Adipocyte (in vitro differentiated cells): ENCODE measurements at places on chromosomes 2 and 18.
A peak's percentile ranks its signal among the peaks of the same experiment; 100 is the strongest.

DNA sequence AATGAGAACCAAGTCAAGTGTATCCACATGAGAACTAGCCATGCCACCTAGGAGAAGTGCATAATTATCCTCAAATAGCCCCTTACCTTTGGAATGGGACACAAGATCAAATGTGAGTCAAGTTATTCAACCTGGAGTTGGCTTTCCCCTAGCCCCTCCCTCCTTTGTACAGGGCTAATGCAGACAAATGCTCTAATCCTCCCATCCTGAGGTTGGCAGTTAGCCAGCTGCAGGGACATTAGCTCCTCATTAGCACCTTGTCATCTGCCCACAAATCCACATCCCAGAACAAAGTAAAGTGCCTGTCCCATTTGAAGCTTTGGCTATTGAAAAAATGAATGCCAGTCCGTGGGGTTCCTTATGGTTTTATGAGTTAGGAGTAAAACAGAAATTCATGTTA lies 294.1 kb upstream of the FANCL start:
- DNase-seq: no peak

- DNase-seq: no peak
Measured at GRCh38 chr2:46202987-46203386, 94.2 kb upstream of the EPAS1 start.

DNA sequence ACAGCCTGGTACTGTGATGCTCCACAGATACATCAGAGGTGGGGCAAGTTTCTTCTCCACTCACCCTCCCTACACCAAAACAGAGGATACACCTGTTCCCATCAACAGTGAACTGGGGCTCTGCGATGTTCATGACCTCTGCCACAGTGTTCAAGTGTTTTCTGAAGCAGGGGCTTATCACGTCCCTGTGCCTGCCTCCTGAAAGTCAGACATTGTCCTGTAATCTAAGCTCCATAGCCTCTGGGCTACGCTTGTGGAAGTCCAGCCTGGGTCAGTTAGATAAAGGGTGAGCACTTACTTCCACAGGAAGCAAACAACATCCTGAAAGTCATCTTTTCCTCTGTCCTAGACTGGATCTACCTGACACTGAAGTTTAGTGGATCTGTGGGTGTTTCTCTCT lies 20.2 kb upstream of the MRO start:
- no peak for DNase-seq

GRCh38 chr2:203583701-203584100 lies 48.6 kb upstream of the RAPH1 start:
- no peak for DNase-seq

DNA sequence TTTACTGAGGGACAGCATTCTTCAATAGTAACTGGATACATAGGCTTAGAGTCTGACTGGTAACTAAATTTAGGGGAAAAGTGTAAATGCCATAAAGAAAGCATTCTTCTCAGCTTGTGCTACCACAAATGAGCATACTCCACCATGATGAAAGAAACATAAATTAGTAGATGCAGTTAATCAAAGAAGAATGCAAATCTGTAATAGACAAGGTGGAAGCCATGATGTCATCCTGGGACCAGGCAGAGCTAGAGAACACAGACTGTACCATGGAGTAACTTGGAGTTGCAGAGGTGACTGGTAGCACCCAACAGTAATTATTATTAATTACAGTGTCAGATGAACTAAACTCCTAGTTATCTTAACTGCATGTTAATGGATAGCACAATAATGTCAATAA lies 51.7 kb downstream of the RBKS start:
- no peak for DNase-seq

DNA sequence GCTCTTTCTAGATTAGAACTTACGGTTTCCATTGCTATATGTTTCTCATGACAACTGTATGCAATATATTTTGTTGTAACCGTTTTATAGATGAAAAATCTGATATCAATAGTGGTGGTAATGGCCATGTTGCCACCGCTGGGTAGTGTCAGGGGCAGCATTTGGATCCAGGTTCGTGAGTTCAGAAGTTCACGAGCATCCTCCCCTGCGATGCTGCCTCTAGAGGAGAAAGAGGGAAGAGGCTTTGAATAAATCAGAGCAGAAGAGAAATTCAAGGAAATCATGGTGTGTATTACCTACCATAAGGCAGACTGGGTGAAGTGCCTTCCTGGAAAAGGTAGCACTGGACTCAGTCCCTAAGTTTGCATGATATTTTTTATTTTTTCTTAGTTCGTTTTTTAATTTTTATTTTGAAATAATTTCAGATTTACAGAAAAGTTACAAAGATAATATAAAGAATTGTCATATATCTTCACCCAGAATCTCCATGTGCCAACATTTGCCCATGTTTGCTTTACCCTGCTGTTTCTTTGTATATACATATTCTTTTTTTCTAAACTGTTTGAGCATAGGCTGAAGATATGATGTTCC lies 3.3 kb upstream of the ZBTB7C start:
- peak; percentile 68 for DNase-seq

DNA sequence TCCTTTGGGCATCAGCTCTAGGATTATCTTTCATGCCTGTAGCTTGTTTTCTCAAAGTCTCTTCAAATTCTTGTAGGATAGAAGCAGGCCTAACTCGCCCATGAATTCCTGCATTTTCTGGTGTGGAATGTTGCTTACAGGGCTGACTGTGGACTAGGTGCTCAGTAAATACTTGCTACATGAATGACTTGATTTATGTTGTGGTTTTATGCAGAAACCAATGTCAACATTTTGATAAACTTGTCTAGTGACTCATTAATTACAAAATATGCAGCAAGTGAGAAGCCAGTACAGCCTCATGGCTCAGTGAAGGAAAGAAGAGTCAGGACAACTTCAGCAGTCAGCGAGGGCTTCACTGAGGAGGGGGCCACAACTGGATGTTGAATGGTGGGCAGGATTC lies 110.6 kb upstream of the SIX2 start:
- DNase-seq: peak; percentile 52

DNA sequence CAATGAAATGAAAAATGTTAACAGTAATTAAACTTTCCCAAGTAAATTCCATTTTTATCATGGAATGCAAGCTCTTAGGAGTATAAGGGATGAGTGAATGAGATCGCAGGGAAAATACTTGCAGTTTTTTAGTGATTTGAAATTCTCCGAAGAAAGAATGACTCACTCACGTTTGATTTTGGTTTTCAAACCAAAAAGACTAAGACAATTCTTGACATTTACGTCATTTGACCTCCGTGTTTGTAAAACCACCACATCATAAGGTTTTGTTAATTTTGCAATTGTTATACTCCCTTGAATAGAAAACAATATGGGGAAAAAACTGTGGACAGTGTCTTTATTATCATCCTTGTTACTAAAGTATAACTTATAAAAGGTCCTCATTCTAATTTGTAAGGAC lies 29.4 kb downstream of the COL4A4 start:
- DNase-seq: no peak

- DNase-seq: no peak
Measured at GRCh38 chr2:227413371-227413770, 25.6 kb upstream of the SCYGR1 start.

GRCh38 chr18:69968039-69968438 lies 20.4 kb upstream of the CD226 start:
- no peak for DNase-seq

GRCh38 chr2:59761966-59762365 lies 791.5 kb downstream of the BCL11A start:
- DNase-seq: no peak

GRCh38 chr2:35973132-35973736 lies 382.3 kb upstream of the CRIM1 start:
- peak; percentile 57 for DNase-seq

DNA sequence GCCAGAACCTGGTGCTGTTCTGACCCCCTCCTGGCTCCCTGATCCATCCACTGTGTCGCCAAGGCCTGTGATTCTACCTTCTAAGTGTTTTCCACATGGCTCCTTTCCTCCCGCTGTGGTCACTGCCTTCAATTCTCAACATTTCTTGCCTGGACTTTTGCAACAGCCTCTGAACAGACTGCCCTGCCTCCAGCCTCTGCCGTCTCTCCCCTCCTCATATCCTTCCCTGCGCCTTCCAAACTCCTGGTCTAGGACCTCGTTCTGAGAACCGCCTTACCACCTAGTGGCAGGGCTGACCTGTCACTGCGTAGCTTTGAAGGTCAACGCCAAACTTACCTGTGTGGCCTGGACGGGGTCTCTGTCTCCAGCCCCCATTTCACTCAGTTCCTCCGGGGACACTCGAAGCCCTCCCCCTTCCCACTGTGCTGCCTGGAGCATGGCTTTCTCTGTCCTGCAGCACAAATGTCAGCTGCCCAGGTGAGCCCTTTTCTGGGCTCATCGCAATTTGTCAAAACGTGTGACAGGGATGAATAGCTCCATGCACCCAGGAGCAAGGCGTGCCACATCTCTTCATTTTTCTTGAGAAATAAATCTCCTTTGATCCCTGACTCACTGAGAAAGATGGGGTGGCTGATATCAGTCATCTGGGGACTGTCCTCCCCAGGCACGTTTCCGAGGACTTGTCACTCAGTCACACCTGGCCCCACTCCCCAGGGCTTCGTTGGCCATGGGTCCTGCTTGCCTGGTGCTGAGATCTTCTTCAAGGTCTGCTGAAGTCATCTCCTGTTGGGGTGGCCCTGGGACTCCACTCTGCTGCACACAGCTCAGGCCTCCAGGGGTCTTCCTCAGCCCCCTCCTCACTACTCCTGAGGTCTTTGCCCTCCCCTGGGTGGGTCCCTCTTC lies 46.7 kb downstream of the LDLRAD4 start:
- no peak for DNase-seq

DNA sequence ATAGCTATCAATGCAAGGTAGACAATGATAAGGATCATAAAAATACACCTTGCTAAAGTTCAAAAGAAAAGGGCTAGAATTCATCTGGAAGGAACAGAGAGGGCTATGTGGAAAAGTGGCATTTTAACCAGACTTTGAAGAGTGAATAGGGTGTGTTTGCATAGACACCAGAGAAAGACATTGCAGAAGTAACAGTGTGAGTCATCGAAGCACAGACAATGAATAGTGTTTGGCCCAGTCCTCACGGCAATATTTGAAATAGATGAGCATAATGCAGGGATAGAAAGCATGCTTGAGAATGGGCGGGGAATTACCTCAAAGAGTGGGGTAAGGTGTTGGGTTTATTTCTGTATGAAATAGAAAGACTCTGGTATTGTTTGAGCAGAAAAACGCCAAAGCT lies 24.2 kb downstream of the MYT1L start:
- no peak for DNase-seq

DNA sequence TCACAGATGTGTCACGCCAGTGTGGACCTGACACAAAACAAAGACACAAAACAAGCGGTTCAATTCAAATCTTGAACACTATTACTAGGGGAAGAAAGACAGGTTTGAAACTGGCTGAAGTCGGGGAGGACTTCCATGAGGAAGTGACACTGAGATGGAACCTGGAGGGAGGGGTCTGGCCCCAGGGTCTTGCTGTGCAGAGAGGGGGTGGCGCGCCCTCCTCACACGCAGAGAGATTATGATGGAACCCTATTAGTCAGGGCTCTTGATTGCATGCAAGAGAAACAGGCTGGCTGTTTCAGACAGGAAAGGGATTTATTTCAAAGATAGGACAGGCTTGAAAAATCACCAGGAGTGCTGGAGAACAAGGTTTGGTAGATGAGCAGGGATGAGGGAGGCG lies 363.6 kb upstream of the HS6ST1 start:
- no peak for DNase-seq
